Naive thymus-derived CD8-positive, alpha-beta T cell (primary cell): ENCODE measurements at places on chromosomes 2 and 18.

- H3K36me3 ChIP-seq, result no peaks in the 10 kb centered on the region
- H3K27ac ChIP-seq, result no peak overlapping the region
- no peaks in the 10 kb centered on the region for H3K4me1 ChIP-seq
- H3K27me3 ChIP-seq, result no peaks in the 10 kb centered on the region
- DNase-seq, result no peak
These were observed 182.4 kb downstream of the PTPRM start for GRCh38 chr18:7749510-7749981.

- H3K27me3 ChIP-seq, result peaks cover 16% of the 10 kb centered on the region
- H3K4me1 ChIP-seq, result no peaks in the 10 kb centered on the region
- no peak overlapping the region for H3K4me3 ChIP-seq
- H3K36me3 ChIP-seq, result no peaks in the 10 kb centered on the region
- DNase-seq, result no peak
These were observed 2.8 kb downstream of the NYAP2 start for GRCh38 chr2:225402210-225402776.

DNA sequence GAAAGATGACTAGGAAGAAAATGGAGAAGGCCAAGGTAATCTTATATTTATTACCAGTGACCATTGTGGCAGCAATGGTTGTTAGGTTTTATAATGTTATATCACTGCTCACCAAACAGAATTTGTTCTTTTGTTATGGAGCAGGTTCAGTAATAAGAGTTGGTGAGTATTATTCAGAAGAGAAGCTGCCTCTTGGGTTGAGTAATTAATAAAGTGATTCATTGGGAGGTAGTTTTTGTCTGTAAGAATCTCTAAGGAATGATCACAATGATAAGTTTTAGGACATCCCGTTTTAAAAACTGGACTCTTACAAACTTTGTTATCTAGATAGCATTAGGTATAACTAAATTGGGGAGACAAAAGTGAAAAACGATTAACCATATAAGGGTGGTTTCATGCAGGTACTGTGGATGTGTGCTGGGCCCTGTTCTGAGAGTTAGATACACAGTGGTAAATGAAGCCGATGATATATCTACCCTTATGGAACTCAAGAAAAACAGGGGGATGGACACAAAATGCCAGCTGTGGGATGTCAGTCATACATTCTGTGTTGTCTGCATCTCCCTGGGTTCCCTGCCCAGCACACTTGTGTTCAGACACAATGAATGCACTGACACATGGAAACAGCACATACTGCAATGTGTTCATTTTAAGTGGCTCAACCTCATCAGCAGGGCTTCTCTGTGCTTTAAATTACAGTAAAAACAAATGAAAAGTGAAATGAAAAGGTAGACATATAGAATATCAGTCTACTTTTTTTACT lies 7.5 kb downstream of the MAP4K4 start:
- DNase-seq, result no peak
- peaks cover 12% of the 10 kb centered on the region for H3K36me3 ChIP-seq
- no peaks in the 10 kb centered on the region for H3K27me3 ChIP-seq
- peak overlapping the region; percentile 98 for H3K27ac ChIP-seq
- peaks cover 88% of the 10 kb centered on the region for H3K4me1 ChIP-seq

DNA sequence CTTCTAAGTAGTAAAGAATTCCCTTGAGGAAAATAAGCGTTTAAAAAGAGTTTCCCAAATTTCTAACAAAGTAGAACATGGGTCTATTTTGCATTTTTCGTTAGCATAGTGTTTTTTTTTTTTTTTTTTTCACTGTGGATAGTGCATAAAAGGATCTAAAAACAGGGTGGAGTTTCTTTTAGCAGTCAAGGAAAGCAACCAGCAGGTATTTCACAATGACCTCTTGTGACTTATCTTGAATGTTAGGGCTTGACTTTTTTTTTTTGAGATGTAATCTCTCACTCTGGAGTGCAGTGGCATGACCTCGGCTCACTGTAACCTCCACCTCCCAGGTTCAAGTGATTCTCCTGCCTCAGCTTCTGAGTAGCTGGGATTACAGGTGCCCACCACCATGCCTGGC lies 14.9 kb upstream of the DGKD start:
- H3K4me1 ChIP-seq, result peaks cover 24% of the 10 kb centered on the region
- H3K27ac ChIP-seq, result no peak overlapping the region
- no peaks in the 10 kb centered on the region for H3K27me3 ChIP-seq
- no peak overlapping the region for H3K4me3 ChIP-seq
- no peaks in the 10 kb centered on the region for H3K36me3 ChIP-seq

DNA sequence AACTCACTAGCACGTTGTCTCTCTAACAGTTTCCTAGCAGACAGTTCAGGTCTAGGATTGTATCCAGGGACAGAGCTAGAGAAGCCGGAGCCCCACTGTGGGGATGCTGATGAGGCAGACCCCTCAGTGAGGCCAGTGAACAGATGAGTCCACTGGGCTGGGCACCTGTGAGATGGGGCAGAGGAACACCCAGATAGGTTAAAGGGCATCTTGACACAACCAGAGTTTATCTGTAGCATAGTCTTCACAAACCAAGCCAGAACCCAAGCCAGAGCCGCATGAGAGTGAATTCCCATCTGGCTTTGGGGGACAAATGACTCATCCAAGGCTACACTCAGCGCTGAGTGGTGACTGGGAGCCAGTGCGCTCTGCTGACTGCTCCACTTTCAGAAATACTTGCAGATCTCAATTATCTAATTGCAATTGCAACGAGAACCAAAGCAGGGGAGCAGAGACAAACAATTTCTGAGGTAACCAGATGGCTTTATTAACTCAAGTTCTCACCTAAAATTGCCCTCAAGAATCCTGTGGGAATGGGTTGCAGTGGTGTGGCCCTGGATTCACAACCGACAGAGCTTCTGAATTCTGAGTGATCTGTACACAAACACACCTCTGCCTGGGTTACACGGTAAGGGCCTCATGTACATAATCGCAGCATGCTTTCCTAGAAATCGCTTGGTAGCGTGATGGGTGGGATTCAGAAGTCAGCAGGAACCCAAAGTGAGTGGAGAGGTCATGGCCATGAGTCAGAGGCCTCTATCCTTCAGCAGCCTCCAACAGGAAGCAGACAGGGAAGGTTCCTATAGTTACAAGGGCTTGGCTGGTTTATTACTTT lies 48.7 kb upstream of the MSH2 start:
- H3K4me3 ChIP-seq, result no peak overlapping the region
- no peaks in the 10 kb centered on the region for H3K27me3 ChIP-seq
- H3K27ac ChIP-seq, result no peak overlapping the region
- DNase-seq, result no peak
- H3K36me3 ChIP-seq, result no peaks in the 10 kb centered on the region
- H3K4me1 ChIP-seq, result no peaks in the 10 kb centered on the region

- peak overlapping the region; percentile 1 for H3K27ac ChIP-seq
- no peaks in the 10 kb centered on the region for H3K36me3 ChIP-seq
- H3K4me3 ChIP-seq, result no peak overlapping the region
These were observed 2.5 kb downstream of the PSTPIP2 start for GRCh38 chr18:46069524-46069923.

DNA sequence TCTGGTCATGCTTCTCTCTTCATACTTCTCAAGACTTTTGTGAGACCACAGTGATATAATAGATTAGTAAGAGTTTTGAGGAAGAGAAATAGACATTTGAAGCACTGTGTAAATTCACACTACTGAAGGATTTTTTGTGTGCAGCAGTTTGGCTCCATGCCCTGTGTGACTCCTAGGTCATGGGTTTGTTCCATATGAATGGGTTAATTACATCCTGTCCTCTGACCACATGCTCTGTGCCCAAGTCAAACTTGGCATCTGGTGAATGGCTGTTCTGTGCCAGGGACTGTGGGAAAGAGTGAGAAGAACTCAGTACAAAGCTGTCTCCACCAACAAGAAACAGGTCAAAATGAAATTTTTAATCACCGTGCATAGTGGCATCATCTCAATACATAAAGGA lies 304.0 kb downstream of the LNPK start:
- H3K4me3 ChIP-seq, result no peak overlapping the region
- peaks cover 20% of the 10 kb centered on the region for H3K27me3 ChIP-seq
- H3K4me1 ChIP-seq, result no peaks in the 10 kb centered on the region
- no peak for DNase-seq
- no peak overlapping the region for H3K27ac ChIP-seq
- no peaks in the 10 kb centered on the region for H3K36me3 ChIP-seq

DNA sequence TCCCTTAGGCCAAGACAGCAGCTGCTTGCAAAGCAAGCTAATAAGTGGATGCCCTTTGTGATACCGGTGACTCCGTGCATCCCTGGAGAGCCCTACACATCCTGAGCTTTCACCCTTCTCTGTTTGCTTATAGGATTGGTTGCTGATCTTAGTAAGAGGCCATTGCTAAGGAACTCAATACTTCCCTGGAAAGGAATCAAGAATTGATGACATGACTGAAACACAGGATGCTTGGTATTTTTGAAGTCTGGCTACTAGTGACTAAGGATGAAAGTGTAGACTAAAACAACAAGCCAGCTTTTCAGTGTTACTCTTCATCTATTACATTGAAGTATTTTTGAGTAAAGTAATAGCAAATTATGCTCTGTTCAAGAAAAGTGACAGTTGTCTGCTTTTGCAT lies 123.0 kb upstream of the SERPINE2 start:
- no peak overlapping the region for H3K27ac ChIP-seq
- no peak for DNase-seq
- no peaks in the 10 kb centered on the region for H3K36me3 ChIP-seq
- H3K4me1 ChIP-seq, result no peaks in the 10 kb centered on the region
- no peak overlapping the region for H3K4me3 ChIP-seq

- no peaks in the 10 kb centered on the region for H3K4me1 ChIP-seq
- no peaks in the 10 kb centered on the region for H3K36me3 ChIP-seq
- H3K27me3 ChIP-seq, result peaks cover 17% of the 10 kb centered on the region
These were observed 32.5 kb upstream of the REG3G start for GRCh38 chr2:78992807-78993517.

GRCh38 chr2:46977280-46977665 lies 61.7 kb upstream of the MCFD2 start:
- H3K4me1 ChIP-seq, result peaks cover 34% of the 10 kb centered on the region
- DNase-seq, result no peak
- no peak overlapping the region for H3K4me3 ChIP-seq
- H3K27ac ChIP-seq, result peak overlapping the region; percentile 91
